ENCODE measurements at places on chromosomes 12 and 14.

GRCh38 chr12:46825591-46826414 is at the start of gene SLC38A4:
Gene SLC38A4, minus strand, starts transcription at chr12:46825997. Its CDS starts 32,926 bp downstream, at chr12:46793071.
- DNase-seq, result no peak

DNA sequence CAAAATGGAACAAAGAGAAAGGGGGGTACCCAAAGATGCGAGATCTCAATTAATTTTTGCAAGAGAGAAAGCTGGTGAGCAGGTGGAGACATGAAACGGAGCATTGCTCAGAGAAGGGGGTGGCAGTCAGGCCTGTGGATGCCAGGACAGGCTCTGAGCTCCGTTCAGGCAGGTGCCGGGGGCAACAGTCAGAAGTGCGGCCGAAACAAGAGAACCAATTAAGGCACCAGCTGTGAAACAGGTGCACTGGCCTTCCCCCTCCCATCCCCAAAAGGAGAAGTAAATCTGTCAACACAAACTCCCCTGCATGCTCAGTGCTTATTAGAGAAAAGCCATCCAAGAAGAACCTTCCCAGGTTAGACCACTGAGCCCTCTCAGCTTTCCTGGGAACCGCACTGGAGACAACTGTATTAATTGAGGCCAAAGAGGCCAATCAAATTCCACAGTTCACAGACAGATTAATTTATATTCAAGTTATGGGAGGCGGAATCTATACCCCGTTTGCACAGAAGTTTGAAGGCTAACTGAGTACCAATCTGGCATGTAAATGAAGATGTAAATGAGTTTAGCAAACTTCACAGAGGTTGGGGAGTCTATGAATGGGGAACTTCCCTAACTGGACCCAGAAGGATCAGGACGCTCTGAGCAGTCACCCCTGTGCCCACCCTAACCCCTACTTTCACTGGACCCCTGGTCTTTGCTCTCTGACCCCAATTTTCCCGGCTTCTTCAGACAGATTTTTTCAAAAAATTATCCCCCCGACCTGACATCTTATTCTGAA is 20.9 kb downstream of the OAS2 start:
- peak; percentile 83 for DNase-seq

DNA sequence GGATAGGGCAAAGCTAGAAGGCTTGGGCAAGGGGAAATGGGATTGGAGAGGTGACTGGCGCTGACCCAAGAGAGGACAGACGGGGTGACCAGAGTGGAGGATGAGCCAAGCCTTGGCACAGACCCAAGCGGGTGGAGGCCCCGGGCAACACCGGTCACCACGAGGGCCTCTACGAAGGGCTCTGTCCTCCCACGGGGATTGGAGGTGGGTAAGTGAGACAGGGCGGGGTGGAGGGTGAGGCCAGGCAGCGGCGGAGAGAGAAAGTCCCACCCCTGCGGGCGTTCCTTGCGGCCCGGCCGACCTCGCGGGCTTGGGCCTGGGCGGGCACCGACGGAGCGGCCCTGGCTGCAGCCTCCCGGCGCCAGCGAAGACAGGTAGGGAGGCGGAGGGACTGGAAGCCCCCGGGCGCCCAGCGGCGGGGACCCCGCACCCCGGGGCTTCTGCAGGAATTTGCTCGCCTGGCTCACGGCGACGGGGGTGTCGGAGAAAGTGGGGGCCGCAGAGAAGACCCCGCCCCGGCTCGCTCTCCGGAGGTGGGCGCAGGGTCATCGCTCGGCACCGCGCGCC is at the start of gene PAPLN:
Gene PAPLN, plus strand, starts transcription at position 288 of the 567 bp plus-strand sequence. CDS start 2,273 bp downstream, outside the sequence.
- peak; percentile 74 for DNase-seq

DNA sequence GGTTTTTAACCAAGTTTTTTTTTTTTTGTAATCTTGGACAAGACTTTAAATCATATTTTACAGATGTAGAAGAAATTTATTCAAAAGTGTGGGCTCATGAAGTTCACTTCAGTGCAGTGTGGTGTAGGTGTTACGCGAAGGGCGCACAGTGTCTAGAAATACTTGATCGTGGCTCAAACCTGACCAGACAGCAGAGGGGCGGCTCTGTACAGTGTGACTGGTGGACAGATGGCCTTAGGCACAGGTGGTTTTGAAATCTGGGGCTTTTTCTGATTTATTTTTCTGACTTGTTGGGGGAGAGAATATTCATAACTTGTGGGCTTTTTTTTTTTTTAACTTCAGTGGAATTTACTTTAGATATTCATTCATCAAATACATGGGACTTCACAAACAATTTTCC is 179.2 kb downstream of the PELI2 start:
- no peak for DNase-seq

DNA sequence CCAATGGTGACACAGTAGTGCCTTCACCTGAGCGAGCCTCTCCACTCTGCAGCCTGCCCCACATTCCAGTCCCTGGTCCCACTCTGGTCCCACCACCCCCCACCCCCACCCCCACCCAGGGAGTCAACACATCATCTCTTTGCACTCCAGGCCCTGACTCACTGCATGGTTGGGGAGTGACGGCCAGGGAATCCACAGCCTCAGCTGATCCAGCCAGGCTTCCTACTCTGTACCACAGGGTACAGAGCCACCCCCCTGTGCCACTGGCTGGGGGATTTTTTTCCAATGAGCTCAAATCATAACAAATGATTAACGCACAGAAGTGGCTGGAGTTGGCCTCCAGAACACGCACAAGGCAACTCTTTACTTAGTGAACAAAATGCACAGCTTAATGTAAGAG is 233.7 kb downstream of the NTF3 start:
- no peak for DNase-seq

GRCh38 chr14:79009286-79009685 is 839.1 kb downstream of the NRXN3 start:
- no peak for DNase-seq

GRCh38 chr14:34220921-34221320 is 241.1 kb downstream of the SPTSSA start:
- no peak for DNase-seq

GRCh38 chr14:27387463-27387862 is 789.6 kb upstream of the NOVA1 start:
- DNase-seq, result no peak

- DNase-seq, result peak; percentile 90
These were observed 28.4 kb downstream of the AREL1 start for GRCh38 chr14:74684434-74684833.

- no peak for DNase-seq
These were observed 64.2 kb downstream of the LGR5 start for GRCh38 chr12:71503579-71504391.

- no peak for DNase-seq
These were observed 74.9 kb downstream of the PPM1H start for GRCh38 chr12:62860020-62860419.

GRCh38 chr14:88130057-88130432 is 125.1 kb downstream of the GPR65 start:
- DNase-seq, result no peak

GRCh38 chr14:101598159-101598558 is 36.9 kb downstream of the DIO3 start:
- no peak for DNase-seq

DNA sequence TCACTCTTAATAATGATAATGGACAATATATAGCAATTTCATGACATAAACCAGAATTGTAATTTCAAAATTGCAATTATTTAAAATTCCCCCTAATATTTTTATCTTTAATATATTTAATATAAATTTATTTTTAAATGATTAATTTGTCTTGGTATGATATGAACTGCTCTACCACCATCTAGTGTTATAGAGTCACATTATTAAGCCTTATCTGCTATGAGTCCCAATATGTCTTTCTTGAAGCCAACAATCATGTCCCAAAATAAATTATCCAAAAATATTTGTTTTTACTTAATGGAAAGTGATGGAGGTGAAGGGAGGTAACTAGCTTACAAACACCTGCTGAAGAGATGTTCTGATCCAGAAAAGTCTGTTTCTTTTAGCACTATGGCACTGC is 151.4 kb downstream of the KCNC2 start:
- no peak for DNase-seq

- DNase-seq, result no peak
These were observed 158.6 kb downstream of the MON2 start for GRCh38 chr12:62625228-62625627.

DNA sequence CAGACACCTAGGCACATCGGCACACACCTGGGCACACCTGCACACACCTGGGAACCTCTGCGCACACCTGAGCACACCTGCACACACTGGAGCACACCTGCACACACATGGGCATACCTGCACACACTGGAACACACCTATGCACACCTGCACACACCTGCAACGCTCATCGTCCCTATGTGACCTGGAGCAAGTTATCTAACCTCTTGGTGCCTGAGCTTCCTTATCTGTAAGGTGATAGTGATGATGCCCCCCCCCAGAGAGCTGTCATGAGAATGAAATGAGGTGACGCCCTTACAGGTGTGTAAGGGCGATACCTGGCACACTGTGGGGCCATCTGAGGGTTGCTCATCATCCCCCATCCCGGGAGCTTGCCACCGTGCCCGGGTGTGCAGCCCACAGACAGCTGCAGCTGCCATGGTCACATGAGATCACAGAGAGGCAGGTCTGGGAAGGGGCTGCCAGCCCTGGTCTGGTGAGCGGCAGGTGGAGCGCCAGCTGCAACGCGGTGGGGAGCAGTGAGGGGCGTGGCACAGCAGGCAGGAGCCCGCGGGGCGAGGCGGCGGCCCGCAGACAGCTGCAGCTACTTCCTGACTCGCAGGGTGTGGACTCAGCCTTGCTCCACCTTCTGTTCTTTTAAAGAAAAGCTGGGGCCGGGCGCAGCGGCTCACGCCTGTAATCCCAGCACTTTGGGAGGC is 59.9 kb upstream of the FBRSL1 start:
- peak; percentile 95 for DNase-seq

DNA sequence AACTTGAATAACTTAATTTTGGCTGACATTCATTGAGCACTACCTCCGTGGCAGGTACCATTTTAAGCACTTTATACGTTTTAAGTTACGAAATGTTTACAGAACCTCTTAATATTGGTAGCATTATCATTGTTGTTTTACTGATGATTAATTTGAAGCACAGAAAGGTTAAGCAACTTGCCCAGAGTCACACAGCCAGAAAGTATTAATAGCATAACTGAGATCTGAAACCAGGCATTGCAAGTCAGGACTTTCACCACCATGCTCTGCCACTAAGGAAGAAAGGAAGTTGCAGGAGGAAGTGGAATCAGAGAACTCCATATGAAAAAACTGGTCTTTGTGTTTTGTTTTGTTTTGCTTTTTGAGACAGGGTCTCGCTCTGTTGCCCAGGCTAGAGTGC is 28.2 kb upstream of the BCAT1 start:
- no peak for DNase-seq

DNA sequence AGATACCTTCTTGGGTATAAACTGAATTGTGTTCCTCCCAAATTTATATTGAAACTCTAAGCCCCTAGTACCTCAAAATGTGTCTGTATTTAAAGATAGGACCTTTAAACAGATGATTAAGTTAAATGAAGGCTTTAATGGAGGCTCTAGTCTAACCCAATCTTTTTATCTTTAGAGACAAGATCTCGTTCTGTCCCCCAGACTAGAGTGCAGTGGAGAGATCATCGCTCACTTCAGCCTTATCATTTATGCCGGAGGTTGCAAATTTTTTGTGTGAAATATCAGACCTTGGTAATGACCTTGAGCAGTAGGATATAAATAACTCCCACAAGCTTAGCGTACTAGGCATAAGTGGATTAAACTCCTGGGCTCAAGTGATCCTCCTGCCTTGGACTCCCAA is 81.8 kb downstream of the C14orf132 start:
- no peak for DNase-seq

DNA sequence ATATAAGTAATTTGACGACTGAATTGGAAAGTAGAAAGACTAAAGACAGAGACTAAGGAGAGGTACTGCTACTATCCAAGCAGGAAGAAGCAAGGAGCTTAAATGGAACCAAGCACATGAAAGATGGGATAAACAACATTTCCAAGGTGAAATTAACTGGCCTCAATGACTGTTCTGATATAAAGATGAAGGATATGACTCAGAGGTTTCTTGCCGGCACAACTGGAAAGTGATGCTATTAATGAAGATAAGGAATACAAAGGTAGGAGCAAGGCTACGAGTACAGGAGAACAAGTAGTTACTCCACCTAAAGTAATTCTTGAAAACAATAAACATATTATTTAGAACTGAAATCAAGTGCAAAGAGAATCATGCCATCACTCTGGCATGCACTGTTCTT is 6.4 kb downstream of the SNX6 start:
- DNase-seq, result no peak

DNA sequence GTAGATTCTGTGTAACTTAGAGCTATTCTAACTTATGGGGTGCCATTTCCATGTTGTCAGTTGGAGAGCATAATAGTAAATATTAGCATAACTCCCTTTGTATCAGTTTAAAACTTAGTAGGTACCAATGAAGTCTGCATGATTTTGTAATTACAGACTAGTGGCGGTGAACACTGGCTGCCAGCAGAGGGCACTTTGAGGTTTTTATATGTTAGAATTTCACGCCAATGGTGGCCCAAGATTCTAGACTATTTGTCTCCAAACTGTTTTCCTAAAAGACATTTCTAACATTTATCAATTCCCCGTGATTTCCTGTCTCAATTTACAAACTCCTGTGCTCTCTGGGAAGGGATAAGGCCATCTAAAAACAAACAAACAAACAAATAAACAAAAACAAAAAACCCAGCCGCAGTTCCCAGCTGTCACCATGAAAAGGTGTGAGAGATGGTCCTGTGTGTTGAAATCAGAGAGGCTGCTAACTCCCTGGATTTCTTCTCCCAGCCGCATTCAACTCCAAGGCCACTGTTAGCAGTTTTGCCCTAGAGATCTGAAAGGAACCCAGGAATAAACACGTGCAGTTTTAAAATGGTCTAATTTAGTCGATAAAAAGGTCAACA is 57.6 kb downstream of the BRMS1L start:
- DNase-seq, result no peak

DNA sequence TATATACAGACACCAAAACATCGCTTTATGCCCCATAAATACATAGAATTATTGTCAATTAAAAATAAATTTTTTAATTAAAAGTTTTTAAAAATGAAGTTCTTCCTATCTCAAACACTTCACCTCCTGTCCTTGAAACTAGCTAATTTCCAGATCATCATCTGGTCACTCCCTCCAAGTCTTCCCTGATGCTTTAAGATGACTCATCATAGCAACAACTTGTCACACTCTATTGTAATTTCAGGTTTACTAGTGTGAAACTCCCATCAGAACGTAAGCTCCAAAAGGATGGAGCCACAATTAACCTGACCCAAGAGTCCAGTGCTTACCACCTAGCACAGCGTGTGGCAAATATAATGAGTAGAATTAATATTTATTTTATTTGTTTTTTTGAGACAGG is 16.3 kb downstream of the GXYLT1 start:
- no peak for DNase-seq

DNA sequence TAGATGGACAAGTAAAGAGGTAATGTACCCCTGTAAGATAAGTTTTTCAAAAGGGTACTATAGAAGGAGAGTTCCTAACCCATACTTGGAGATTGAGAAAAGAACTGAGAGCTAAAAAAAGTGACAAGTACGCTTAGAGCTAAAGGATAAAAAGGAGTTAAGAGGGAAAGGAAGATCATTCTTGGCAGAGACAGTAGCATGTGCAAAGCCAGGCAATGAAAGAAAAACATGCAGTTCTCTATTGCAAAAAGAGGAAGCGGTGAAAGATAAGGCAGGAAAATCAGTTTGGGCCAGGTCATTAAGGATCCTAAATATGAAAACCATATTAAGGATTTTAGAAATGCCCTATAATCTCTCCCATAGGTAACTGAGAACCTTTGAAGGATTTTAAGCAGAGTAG is 500.4 kb upstream of the GARIN6 start:
- no peak for DNase-seq

All from spleen (tissue), 13 donors.